ENCODE measurements at places on chromosomes 2 and 18.
A peak's percentile ranks its signal among the peaks of the same experiment; 100 is the strongest.

GRCh38 chr2:43402452-43402937 is 176.1 kb upstream of the ZFP36L2 start:
- peak; percentile 26 for DNase-seq

GRCh38 chr2:144522897-144523595 is 3.1 kb upstream of the ZEB2 start:
- no peak for DNase-seq

DNA sequence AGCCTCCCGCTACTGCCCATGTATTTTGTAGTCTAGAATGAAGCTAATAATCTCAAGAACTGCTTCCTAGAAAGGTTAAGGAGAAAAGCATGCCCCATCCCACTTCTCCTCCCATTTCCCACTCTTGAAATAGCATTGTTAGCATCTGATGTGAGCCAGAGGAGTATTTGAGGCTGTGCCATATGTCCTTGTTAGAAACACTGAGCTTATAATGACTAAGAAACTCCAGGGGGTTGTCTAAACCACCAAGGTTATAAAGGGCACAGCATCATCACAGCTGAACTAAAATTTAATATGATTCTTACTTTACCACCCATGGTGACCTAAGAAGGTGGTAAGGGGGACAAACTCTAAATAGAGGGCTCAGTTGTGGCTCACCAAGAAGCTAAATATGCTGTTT is 16.6 kb downstream of the TSPYL6 start:
- DNase-seq: no peak

GRCh38 chr18:12656605-12656937 is 1.3 kb downstream of the SPIRE1 start:
- DNase-seq: peak; percentile 21

DNA sequence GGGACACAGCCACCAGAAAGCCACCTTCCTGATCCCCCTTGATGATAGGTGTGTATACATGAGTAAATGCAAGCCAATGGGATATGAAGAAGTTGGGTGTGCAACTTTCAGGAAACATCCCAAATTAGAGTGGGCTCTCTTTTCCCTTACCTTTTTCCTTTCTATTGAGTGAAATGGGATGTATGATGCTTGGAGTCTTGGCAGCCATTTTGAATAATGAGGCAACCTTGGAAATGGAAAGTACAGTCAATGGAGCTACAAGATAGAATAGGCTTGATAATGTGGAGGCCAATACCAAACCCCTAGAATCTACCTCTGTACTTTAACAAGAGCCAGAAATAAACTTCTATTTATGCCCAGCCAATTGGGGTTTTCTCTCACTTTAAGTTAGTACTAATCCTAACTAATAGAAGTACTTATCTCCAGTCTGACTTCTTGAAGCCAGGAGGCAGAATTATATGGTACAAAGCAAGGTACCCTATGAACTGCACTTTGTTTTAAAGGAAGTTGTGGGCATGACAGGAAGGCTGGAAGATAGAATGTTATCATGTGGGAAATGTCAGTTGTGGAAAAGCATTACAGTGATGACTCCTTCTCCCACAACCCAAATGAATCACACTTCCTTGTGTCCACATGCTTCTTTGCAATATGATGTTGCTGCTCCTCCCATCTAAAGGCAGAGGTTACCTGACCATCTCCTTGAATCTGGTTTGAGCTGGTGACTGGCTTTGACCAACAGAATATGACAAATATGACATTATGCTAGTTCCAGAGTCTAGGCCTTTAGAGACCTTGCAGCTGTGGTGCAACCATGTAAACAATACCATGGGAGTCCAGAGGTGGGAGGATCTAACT is 12.9 kb upstream of the NABP1 start:
- DNase-seq: no peak

GRCh38 chr2:183125659-183126341 is 1.6 kb downstream of the NUP35 start:
- DNase-seq: no peak

- no peak for DNase-seq
Measured at GRCh38 chr18:7619676-7620075, 52.6 kb downstream of the PTPRM start.

DNA sequence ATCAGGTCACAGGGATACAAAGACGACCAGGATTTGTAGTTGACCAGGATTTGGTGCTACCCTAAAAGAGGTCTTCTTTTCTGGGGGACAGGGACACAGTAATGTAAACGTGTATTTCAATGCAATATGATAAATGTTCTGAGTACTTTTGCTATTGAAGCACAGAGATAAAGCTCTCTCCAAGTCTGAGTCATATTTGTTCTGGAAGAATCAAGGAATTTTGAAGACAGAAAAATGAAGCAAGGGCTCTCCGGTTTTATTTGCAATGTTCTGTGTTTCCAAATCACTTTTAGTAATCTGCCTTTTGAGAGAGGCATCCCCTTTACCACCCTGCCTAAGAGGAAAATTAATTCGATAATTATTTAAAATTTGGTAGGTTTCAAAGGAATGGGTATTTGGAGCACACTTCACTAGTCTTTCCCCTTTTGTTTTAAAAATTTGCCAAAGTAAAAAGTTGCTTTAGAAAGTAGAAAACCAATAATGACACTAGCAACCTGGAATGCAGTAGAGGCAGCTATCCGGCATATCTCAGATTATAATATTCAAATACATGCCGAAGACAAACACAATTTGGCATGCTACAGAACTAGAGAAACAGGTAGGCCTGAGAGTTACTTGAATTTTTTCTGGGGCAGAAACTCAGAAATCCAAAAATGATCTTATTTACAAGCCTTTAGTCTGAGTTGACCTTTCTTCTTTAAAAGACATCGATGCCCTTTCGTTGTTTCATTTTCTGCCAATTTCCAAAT is 82.7 kb downstream of the MREG start:
- DNase-seq: no peak

DNA sequence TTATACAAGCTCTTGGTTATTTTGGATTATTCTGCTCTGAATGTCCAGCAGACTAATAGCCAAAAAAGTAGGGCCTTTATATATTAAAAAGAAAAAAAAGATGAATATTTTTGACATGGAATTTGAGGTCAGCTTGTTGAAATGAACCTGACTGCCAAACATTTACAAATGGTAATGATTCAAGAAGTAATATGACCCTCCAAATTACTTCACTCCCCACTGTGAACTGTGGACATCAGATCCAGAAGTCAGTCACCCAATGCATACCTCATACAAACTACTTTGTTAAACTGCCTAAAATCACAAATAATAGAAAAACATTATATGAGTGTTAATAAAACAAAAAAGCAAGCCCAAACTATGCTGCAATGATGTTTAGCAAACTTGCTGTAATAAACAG is 10.0 kb downstream of the EPG5 start:
- no peak for DNase-seq

DNA sequence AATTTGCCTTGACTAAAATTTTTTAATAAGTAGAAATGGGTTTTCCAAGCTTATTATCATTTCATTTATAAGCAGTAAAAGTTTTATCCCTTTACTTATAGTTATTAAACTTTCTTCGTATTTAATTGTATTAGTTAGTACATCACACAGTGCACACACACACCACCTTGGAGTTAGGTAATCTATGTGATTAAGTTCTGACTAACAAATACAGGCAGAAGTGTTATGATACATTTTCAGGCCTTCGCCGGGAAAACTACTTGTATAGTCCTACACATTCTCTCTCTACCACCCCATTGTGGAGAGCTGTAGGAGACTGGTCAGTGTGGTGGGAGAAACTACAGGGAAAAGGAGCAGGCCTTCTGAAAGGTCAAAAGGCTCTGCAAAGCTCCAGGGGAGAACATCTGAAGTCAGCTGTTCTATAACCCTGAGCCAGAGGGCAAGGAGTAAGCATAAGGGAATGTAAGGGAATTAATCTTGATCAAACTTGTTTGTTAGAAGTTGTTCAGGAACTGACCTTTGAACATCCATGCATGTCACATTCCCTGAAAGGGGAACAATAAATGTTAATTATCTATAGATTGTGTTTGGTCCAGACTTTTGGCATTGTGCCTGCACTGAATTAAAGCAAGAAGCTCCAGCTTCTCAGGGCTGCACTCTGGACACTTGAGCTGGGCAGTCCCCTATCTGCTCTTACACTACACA is 231.7 kb downstream of the FSIP2 start:
- DNase-seq: no peak

DNA sequence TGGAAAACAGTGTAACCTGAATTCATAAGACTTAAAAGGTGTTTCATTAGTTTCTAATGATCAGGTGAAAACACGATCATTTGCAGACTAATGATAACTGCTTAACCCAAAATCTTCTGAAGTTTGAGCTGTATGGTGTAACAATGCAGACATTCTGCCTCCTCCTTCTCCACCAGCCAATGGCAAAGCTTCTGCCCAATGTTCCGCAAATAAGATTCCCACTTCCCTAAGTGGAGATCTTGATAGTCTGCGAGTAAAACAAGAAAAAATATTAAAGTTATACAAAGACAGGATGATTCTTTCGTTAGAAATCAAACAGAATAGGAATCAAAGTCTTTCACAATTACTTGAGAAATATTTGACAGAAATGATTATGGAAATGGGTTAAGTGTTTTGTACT is 8.1 kb downstream of the C2orf42 start:
- no peak for DNase-seq

DNA sequence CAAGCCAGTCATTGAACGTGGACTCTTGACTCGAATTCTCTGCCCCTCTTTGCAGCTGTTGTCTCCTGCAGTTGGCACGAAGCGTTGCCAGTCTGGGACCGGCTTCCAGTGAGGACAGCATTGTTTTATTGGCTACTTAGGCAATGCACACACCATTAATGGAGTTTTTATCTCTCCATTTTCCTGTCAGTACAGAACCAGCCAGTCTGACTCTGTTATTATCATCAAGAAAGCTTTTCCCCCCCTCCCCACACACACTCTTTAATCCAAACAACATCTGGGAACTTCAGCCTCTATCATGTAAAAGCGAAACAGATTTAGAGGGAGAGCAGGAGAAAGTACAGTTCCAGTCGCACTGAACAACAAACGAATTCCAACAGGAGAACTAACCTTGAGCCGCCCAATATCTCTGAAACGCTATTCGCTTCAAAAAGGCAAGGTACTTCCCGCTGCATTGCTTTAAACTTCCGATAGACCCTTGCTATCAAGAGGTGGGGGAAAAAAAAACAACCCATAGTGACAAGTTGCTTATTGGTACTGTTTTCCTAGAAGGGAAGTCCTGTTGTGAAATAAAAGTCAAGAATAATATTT is 38.2 kb downstream of the ACVR1 start:
- DNase-seq: no peak

- no peak for DNase-seq
Measured at GRCh38 chr18:23106575-23106974, 28.7 kb upstream of the CABLES1 start.

DNA sequence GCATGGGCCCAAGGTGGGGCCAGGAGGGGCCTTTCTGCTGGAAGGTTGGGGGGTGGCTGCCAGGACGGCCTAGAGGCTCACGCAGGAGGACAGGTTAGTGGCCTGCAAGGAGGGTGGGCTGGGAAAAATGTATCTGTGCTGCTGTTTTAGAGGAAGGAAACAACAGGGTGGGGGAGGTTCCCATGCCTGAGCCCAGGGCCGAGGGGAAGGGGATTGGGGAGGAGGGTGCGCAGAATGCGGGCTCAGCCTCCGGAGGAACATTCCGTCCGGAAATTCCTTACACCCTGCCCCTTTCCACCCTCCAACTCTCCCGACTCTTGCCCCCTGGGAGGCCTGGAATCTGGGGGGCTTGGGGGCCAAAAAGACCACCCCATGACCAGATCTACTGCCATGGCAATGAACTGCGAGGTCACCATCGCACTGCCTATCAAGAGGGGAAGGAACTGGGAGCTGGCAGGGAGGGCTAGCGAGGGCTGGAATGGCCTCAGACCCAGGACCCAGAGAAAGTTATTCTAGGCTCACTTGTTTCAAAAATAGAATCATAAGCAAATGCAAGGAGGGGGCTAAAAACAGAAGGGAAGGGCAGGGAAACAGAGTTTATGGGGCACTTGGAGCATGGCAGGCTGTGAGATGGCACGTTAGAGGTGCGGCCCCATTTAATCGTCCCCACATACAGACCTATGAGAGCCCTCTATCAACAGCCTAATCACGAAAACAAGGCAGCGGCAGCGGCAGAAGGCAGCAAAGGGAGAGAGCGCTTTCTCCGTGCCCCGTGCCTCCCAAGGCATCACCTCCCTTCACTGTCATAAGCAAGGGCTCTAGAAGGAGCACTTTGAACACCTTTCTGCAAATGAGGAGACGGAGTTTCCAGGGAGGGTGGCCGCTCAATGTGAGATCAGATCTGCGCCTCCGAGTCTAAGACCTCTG is 90.4 kb downstream of the TNS1 start:
- DNase-seq: no peak

DNA sequence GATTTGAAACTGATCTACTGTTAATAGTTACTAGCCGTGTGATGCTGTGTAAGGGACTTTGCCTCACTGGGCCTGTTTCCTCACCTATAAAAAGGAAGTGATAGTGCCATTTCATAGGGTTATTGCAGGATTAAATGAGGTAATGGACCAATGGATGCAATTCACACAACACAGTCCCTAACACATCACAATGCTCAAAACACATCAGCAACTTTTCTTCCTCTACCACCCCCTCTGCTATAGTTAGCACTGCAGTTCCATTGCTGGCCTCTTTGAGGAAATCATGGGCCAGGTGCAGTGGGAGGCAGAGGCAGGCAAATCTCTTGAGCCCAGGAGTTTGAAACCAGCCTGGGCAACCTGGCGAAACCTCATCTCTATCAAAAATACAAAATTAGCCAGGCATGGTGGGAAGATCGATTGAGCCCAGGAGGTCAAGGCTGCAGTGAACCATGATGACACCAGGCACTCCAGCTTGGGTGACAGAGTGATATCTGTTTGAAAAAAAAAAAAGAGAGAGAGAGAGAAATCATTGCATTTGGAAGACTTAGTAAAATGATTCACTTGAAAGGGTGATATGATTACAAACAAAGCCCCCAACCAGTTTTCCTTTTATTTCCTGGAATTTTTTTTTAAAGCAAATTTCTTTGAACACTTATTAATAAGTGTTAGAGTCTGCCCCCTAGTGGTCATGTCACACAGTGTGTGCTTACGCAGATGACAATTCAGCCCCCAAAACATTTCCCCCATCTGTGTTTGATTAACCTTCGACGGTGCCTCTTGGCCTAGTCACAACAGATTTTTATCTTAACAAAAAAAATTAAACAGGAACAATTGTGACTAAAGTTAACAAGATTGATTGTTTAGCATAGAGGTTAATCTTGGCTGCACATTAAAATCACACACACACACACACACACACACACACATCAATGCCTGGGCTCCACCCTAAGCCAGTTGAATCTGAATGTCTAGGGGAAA is 88.6 kb upstream of the BCL11A start:
- DNase-seq: peak; percentile 38

DNA sequence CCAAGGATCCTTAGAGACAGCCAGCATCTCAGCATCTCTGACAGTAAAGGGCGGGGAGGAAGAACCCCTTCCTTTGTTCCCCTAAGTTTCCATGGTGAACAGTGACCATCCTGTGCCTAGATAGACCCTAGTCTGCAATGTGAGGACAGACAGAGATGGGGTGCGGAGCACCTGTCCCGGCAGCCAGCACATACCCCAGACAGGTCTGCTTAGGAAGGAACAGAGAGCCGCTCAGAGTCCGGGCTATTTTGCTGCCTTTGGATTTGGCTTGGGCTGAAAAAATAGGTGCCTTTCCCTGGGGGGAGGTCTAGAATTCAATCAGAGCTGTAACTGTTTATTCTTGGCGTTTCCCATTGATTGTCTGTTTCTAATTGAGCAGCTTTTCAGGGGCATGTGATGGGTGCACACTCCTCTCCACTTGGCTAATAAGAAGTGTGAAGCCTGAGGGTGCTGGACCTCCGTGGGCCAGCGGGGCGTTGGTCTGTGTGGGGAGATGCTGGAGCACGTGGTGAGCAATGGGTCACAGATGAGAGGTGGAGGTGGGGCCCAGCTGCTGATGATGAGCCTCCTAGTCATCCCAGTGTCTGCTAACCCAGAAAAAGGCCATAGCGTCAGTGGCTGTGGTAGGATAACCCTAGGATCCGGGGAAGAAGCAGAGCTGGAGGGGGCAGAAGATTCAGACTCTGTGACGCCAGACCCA is 236.8 kb downstream of the SEPTIN10 start:
- DNase-seq: no peak

Measured in GM13976 (cell line).